ENCODE measurements at places on chromosomes 16 and 17.

- DNase-seq: no peak
Observed at GRCh38 chr16:4351880-4352279, 759 bp upstream of the PAM16 start.

DNA sequence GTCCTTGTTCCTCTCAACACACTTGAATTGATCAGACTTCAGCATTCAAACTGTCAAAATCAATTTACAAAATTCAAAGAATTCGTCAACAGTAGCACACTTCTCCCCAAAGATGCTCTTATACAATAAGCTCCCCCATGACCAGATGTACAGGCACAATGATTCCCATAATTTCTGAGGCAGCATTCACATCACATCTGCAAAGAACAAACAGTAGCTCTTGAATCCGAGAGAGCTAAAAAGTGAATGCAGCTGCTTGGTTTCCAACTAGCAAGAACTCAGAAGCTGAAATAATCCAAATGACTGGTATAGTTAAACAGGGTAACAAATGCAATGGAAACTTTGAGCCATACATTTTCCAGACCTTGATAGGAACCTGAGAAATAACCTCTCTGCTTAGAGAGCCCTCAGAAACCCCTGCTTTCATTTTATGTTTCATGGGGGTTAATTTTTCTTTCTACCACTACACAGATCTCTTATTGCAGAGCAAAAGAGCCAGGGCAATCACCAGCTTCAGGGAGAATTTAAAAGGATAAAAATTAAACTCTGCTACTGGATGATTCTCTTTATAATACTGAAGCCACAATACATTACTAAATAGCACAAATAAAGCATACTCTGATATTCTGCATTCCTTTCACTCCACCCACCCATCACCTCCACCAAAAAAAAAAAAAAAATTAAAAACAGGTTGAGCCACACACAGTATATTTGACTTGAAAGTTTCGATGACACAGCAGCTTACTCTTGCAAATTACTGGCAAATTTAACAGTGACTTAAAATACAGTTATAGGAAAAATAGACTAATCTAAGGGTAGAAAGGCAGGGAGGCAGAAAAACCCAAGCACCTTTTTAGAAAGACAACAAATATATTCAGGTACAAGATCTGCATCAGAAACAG is 23.1 kb upstream of the TMEM97 start:
- DNase-seq: no peak

- no peak for DNase-seq
Observed at GRCh38 chr16:30786115-30786935, 680 bp downstream of the ZNF629 start.

GRCh38 chr17:75518201-75518600 is 1.9 kb downstream of the TSEN54 start:
- no peak for DNase-seq

GRCh38 chr16:78972006-78972405 is 628.5 kb downstream of the MAF start:
- no peak for DNase-seq

DNA sequence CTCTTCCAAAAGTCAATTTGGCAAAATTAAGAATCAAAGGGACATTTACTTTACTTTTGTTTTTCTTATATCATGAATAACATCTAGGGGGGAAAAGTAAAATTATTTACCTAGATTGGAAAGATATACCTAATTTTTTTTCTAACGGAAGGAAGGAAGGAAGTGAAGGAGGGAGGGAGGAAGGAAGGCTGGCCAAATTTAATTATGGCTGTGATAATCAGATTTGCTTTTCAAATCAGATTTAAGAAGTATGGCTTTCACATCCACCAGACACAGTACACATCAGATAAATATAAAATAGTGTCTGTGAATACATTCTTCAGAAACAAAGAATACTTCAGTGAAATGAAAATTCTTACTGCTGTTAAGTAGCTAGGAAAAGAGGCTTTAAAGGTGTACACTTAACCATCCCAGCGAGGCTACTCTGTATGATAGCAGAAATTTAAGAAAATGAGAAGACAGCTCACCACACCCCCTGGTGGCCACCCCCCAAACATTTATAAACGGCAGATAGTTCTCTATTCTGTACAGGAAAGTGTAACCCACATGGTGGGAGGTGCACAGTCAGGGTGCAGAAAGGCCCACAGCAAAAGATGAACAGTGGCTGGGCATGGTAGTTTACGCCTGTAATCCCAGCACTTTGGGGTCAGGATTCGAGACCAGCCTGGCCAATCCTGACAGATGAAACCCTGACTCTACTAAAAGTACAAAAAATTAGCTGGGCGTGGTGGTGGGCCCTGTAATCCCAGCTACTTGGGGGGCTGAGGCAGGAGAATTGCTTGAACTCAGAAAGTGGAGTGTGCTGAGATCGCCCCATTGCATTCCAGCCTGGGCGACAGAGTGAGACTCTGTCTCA is 150.8 kb downstream of the SSH2 start:
- peak; percentile 75 for DNase-seq

GRCh38 chr17:3039736-3040135 is 23.7 kb downstream of the OR1D5 start:
- no peak for DNase-seq

DNA sequence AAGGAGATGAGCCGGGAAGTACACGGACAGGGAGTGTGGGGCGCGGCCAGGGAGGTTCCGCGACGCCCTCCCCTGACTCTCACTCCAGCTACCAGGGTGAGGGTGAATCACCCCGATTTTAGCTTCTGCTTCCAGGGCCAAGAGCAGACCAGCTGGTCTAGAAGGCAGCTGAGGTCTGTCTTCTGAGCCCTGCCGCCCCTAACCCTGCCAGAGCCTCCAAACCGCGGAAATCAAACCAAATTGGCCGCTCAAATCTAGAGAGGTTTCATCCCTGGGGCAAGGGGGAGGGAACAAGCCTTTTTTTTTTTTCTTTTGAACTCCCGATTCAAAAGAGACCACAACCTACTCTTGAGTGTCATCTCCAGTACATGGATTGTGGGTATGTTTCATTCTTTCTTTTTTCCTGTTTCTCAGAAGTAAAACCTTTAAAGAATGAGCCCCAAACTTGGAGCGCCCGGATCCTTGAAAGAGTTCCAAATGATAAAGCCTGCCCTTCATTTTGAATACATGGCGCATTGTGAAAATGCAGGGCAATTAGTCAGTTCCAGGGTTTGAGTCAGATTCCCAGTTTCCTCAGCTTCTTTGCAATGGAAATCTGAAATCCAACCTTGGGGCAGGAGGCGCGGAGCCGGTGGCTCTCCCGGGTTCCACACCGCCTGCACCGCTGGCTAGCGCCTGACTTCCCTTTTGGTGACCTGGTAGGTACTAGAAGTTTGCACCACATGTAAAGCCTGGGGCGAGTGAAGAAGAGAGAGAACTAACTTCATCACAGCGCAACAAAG is 16.5 kb upstream of the ZFHX3 start:
- no peak for DNase-seq

GRCh38 chr16:61014869-61015268 is 1021.4 kb downstream of the CDH8 start:
- DNase-seq: no peak

DNA sequence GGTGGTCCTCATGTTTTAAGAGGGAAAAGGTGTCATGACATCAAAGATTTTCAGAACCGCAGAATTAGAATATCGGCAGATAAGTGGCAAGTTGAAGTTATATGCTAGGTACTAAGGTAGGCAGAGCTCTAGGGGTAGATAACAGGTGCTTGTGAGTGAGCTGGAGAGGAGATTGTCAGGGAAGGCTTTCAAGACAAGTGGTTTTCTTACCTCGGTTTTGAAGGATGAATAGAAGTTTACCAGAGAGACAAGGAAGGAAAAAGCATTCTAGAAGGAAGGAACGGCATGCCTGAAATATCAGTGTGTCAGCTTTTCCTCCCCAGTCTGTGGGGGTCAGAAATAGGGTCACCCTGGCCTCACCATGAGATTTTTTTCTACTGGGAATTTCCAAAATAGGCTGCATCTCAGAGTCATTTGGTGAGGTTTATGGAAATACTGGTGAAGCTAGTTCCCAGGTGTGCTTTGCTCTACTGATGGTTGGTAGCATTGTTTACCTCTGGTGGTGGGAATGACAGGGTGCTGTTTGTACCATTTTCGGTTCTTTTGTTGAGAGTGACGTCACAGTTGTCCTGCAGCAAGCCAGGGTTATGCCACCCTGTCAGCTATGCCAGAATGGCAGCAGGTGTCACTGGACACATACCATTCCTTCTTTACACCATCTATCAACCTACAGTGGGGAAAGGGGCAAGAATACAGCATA is 112.5 kb downstream of the MSI2 start:
- DNase-seq: no peak

DNA sequence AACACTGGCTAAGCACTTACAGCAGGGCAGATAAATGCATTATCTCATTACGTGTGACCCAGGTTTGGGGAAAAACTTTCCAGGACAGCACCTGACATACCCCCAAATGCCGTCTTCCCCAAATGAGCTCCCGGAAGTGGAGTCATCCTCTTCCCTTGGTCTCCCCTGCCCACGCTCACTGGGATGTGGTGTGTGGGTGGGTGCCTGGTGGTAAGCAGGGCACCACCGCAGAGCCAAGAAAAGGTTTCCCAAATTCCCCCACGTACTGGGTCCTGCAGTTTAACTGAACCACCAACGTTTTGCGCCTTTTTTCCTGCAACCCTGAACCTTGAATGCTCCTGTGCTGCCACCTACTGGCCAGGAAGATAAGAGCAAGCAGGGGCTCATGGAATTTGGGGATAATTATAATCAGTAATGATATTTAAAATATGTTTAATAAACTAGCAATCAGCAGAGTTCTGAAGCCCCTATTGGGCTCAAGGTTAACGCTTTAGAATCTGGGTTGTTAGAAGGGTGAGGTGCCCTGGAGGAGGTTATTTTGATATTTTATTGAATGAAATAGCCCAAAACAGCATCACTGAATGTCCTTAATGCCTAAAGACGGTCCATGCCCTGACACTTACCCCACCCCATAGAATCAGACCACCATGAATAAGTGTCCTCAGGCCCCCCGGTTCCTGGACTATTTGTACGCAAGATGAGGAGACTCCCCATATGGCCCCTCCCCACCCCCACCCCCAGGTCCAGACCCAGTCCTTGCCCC is 8.0 kb downstream of the SPPL2C start:
- DNase-seq: peak; percentile 48

DNA sequence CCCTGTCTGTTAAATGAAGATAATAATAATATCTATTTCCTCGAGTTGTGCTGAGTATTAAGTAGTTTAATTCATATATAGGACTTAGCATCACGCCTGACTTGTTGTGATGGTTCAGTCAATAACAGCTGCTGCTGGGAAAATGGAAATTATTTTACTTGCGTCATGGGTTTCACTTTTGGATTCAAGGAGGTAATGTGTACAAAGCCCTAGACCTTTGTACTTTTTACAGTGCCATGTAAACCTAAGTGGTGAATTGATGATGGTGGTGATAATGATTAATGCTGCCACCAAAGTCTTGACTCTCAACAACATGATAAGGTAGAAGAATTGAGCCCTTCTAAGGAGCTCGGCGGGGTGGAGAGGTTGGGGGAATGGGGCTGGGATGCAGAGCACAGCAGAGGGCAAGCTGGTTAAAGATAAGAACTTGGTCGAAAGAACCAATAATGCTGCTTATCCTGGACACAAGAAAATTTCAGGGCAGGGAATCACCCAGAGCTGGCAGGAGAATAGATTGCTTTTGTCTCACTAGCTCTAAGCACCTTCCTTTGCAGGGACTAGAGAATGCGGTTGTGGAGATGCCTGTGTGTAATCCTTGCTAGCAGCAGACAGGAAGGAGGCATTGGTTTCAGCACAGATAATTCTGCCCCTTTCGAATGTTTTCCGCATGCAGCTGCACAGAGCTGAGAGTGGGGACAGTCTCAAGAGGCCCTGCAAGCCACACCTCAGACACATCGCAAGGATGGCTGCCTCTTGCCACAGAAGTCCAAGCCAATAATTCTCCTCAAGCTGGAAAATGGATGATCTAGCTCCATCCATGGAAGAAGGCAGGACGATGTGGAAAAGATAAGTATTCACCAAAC is 187.1 kb downstream of the TMEM114 start:
- DNase-seq: no peak

GRCh38 chr16:380762-381011 is 1.1 kb downstream of the PGAP6 start:
- DNase-seq: no peak

DNA sequence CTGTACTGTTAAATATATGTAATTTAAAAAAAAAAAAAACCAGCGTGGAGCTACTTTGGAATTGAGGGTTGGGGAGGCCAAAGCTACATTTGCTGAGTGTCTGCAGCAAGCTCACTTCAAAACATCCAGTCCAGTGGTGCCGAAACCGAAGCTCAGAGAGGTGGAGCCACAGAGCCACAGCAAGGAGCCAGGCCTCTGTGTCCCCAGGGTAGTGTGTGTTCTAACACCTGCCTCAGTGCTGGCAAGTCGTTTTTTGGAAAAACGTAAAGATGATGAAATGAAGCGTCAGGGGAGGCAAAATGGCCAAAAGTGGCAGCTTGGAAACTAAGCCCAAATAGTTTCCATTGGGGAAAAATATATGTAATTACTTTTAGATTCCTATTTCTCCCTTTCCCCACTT is 36.1 kb upstream of the MRC2 start:
- DNase-seq: no peak

- no peak for DNase-seq
Observed at GRCh38 chr16:27347930-27348685, 34.3 kb downstream of the IL4R start.

- DNase-seq: no peak
Observed at GRCh38 chr17:7647018-7647417, 3.7 kb upstream of the ATP1B2 start.

DNA sequence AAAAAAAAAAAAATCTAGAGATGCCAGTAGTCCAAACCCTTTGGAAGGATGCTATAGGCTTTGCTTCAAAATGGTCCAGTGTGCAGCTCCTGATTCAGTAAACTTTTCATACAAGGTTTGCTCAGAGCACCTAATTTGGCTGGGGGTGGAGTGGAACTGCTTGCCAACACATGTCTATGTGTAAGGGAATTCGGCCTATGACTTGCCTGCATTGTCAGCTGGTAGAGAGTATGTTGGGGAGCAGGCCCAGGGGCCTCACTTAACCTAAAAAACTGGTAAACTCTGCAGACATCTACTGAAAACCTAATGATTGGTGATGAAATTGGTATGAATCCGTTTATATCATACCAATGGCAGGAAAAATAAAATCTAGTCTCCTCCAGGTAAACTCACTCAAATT is 1.5 kb upstream of the MFSD6L start:
- no peak for DNase-seq

DNA sequence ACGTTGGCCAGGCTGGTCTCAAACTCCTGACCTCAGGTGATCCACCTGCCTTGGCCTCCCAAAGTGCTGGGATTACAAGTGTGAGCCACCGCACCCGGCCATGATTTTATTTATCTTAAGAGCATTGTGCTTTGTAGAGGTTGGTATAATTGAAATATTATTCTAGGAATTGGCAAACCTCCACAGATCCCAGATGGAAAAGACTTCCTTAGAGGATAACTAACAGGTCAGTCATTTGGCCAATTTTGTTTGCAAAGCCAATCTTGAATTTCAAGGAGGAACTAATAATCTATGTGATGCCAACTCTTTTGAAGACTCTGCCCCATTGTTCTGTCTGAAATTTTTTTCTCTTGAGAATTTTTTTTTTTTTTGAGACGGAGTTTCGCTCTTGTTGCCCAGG is 46.7 kb upstream of the SLC5A10 start:
- no peak for DNase-seq

All from activated T-cell treated with anti-CD3 and anti-CD28 coated beads for 24 hours (primary cell).